Amniotic stem cell (primary cell): ENCODE measurements at places on chromosomes 3 and 15.

DNA sequence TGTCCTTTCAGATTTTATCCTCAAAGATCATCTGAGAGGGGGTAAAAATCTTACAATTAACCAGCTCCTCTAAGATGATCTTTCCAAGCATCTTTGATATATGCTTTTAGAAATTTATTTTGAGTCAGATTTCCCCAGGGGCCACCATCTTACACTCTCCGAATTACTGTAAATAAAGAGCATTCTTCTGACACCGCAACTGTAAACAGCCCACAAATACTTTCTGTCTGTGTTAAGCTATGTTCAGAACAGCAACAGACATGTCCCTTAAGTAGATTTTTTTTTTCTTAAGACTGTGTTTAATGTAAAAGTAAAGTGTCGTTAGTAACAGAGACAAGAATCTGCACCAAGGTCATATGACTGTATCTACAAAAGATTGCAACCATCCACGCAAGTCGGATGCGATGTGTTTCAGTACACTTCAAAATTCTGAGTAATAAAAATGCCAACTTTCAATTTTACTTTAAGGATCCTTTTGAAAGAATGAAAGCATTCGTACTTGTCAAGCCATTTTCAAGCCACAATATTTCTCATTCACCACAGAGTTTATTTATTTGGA lies 159.0 kb upstream of the KCNH8 start:
- no peak for DNase-seq

GRCh38 chr3:112689989-112690388 lies 49.0 kb upstream of the CCDC80 start:
- no peak for DNase-seq

DNA sequence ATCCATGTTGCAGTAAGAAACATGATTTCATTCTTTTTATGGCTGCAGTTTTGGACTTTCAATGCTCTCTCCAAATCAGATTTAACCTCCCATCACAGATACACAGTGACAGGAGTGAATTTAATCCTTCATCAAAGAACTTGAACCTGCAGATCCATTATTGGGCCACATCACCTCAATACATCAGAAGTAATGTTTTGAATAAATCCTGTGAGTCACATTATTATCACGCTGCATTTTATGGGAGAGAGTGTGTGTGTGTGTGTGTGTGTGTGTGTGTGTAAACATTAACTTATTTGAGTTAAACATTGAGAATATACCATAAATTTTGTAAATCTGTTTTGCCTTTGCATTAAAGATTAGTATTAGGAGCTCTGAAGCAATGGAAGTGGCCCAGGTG lies 316.7 kb downstream of the FOXP1 start:
- DNase-seq = no peak

GRCh38 chr3:178329936-178330335 lies 206.3 kb upstream of the KCNMB2 start:
- DNase-seq = no peak

GRCh38 chr15:80121546-80121945 lies 31.3 kb upstream of the FAH start:
- no peak for DNase-seq

GRCh38 chr3:36964817-36965216 lies 20.0 kb upstream of the TRANK1 start:
- no peak for DNase-seq

DNA sequence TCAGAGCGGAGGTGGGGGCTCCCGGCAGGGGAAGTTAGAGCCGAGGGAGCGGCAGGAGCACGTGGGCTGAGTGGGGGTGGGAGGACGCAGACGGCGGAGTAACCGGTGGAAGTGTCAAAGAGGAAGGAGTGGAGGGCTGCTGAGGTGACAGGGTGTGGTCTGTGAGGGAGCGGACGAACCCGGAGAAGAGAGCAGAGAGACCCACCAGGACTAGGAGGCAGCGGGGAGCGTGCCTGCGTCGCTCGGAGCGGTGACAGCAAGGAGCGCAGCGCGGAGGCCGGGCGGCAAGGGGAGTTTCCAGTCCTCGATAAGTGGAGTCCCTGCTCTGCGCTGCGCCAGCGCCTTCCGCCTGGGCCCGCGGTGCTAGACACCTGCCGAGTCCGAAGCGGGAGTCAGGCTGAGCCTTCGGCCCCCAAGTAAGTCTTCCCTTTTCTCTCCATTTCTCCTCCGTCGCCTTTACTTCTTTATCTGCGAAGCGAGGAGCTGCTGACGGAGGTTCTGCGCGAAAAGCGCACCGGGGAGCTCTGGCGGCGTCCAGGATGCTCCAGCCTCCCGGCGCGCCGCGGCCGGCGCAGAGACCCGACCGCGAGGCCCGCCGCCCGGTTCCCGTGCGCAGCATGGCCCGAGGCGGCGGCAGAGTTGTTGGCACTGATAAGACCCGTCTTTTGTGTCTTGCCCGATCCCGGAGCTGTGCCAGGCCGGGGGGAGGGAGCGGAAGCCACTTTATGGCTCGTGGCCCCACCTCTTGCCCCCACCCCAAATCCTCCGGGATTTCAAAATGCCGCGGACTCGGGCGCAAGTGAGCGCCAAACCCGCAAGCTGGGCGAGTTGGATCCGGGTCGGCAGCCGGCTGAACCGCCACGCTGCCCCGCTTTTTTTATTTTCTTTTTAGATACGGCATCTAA lies 533.0 kb upstream of the SEMA6D start:
- DNase-seq = no peak

- DNase-seq = no peak
These were observed 10.0 kb upstream of the ST8SIA2 start for GRCh38 chr15:92383519-92384324.

DNA sequence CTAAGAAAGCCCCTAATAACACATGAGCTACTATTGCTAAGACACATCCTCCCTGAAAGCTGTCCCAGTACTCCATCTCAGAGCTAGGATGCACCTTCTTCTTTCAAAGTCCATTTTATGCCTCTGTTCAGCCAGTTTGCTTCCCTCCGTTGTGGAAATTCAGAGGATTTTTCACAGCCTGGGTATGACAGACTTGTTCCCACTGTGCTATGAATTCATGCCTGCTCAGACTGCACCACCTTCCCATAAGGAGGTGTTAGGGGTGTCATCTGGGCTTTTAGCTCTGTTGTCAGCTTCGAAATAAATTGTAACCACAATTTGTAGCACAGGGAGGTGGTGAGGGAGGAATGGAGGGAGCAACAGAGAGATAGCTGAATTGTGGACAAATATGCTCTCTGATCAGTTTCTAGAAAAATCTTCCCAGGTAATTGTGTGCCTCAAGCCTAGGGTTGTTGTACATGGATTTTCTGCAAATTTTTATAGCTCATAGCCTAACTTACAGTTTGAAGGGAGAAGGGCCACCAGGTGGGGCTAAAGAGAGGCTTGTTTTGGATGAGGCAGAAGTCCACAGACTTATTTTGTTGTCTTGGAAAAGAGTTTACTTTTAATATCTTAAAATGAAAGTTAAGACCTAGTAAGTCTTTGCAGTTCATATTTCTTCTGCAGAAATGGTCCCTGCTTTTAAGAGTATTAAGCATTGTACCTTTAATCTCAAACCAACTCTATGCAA lies 462.0 kb downstream of the PDCD6IP start:
- peak; percentile 60 for DNase-seq

DNA sequence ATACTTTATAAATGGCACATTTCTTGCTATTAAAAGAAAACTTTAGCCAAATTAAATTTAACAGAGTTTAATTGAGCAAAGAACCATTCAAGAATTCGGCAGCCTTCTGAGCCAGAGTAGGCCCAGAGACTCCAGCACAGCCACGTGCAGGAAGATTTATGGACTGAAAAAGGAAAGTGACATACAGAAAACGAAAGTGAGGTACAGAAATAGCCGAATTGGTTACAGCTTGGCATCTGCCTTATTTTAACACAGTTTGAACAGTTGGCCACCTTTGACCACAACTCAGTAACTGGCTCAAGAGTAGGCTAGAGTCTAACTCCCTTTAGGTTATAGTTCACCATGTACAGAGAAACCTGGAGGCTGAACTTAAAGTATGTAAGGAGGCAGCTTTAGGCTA lies 17.6 kb downstream of the CFAP44 start:
- no peak for DNase-seq

DNA sequence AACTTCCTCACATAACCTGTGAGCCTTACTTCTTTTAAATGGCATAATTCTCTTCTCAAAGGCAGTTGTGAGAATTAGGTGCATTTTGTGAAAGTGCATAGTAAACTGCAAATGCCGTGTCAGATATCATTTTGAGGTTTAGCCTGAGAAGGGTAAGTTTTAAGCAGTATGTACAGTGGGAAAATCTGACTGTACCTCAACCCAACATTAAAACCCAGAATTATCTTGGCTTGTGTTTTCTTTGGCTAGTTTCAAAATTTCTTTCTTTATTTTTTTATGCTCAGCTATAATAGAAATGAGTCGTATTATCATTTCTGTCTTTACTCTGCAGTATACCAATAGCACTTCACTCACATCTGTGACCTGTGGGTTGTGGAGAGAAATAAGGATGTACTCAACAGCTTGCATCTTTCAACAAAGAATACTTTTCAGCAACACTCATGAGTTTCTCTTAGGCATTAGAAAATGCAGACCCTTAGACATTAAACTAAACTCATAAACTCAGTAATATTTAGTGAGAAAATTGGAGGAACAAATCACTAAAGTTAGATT lies 65.7 kb downstream of the RASA2 start:
- no peak for DNase-seq

DNA sequence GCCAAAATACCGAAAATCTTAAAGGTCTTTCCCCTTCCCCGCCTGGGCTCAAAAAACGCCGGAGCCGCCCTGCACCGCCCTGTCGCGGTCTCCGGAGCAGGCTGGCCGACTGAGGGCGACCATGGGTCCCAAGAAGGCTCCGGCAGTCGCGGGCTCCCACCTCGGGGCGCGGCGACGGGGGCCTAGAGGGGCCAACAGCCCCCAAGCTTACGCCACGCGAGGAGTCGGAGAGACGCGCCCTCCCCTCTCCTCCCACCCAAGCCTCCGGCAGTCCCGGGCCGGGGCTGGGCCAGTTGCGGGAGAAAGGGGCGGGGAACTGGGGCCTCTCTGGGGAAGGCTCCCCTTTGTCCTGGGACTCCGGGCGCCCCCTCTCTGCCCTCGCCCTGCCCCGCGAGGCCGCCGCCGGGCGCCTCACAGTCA lies 69.2 kb downstream of the GOLGA8B start:
- DNase-seq = no peak

- no peak for DNase-seq
These were observed at the start of gene CRABP1 for GRCh38 chr15:78340231-78341056. Gene CRABP1 (plus strand): TSS chr15:78340353. CDS start chr15:78340429, 76 bp downstream.
